ENCODE measurements at places on chromosomes 4 and X. TPM values are rescaled to one million over a fixed set of nuclear protein-coding genes. Genes with fewer than 3 reads are reported as not detected.
A peak's percentile ranks its signal among the peaks of the same experiment; 100 is the strongest.

DNA sequence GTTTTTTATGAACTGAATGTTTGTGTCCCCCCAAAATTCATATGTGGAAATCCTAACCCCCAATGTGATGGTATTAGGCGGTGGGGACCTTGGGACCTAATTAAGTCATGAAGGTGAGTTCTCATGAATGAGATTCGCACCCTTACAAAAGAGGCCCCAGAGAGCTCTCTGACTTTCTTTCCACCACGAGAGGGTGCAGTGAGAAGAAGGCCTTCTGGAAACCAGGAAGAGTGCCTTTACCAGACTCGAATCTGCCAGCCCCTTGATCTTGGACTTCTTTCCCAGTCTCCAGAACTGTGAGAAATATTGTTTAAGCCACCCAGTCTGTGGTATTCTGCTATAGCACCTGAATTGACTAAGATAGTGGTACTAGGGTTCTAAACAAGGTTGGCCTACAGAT lies 40.8 kb downstream of the STK26 start:
- no peak for DNase-seq

- no peak for DNase-seq
These were observed 219.1 kb upstream of the AMOT start for GRCh38 chrX:113059714-113060113.

DNA sequence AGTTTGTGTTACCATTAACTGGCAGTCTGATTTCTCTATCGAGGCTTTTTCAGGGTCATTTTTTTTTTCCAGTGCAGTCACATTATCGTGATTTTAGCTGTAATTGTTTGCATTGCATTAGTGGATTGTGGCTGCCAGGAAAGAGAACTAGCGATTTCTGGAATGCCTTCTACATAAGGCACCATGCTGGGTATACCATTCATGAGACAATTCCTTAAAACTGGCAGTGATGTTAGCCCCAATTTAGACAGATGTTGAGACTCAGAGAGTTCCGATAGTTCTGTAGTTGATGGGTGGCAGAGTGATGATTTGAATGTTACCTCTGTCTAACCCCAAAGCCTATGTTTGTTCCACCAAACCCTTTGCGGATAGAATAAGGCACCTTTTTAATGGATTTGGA lies 175.4 kb upstream of the TENM3 start:
- no peak for DNase-seq

- DNase-seq = no peak
These were observed 86.7 kb upstream of the NKX1-1 start for GRCh38 chr4:1492651-1493539.

GRCh38 chrX:121958886-121959285 lies 911.5 kb downstream of the GLUD2 start:
- DNase-seq = no peak

- DNase-seq = no peak
These were observed 2.2 kb upstream of the SFRP2 start for GRCh38 chr4:153790962-153791551.

DNA sequence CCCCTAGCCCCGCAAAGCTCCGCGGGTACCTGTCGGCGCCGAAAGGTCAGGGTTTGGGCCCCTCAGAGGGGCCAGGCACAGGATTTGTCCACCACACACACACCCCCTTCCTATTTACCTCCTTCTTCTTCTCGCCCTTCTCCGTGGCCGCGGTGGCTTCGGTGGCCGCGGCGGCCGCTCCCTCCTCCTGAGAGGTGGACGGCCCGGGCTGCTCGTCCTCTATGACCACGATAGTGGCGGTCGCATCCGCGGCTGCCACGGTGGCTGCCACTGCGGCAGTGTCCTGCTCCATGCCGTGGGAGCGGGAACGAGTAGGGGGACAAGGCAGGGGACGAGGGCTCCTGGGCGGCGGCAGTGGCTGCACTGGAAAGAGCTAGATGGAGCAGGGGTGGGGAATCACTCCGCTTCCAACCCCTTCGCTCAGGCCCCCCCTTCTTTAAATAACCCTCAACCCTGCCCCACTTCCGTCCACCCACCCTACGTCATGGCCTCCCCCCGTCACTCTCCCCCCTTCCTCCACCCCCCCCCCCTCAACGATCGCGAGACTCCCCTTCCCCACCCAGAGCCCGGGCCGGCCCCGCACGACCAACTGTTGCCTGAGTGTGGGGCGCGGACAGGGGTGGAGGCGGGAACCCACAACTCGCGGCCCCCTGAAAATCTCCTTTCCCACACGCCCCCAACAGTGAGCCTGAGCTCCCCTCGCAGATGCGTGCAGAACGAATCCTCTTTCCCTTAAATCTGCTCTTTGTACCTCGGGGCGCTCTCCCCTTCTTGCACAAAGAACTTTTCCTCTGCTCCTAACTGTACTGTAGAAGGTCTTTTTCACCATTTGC lies at the start of gene SMARCA1:
Gene SMARCA1, minus strand, starts transcription at position 412 of the 833 bp plus-strand sequence. Its CDS starts 120 bp downstream, at position 292.
- DNase-seq = peak; percentile 65

- DNase-seq = no peak
These were observed 65.6 kb upstream of the PGM2 start for GRCh38 chr4:37760840-37761239.

GRCh38 chr4:2394528-2394927 lies 23.9 kb downstream of the ZFYVE28 start:
- DNase-seq = no peak

DNA sequence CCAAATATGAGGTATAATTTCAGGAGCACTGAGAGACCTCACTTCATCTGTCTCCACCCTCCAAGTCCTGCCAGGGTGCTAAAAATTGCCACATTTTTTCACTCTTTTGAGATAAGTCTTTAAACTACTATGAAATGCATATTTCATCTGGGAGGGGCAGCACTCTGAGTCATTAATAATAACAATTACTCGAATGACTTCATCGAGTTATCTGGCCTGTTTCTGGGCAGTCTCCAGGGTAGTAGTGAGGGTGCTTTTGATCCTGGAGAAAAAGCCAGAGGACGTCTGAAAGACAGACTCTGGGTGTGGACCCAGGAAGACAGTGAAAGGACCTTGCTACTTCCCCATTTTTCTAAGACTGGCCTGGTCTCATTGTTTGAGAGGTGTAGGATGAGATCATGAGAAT lies 42.3 kb upstream of the SRD5A3 start:
- no peak for DNase-seq

- DNase-seq = peak; percentile 81
These were observed 115.6 kb downstream of the CAMK2D start for GRCh38 chr4:113645771-113646441.

DNA sequence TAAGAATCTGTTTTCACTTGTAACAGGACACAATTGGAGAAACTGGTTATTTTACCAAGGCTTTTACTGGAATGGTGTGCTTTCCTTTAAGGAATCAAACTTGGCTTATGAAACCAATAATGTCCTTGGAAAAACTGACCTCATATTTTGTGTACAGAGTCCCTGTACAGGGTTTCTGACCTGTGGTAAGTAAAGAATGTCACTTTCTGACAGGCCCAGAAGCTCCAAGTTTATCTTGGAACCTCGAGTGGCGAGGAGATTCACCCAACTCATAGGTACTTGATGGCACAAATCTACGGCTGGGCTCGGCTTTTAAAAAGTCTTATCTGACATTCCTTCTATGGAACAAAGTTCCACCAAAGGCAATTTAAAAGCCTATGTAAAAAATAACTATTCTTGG lies 17.0 kb downstream of the ASIC5 start:
- DNase-seq = no peak

Gene MAGEA4
- not detected for total RNA-seq

Gene CLDN24
- not detected for total RNA-seq

Gene TNMD
- not detected for total RNA-seq

Gene EDA2R
- total RNA-seq = 9.3 TPM

All from HepG2 (cell line).